ENCODE measurements at places on chromosomes 1 and 21. TPM values are rescaled to one million over a fixed set of nuclear protein-coding genes. Genes with fewer than 3 reads are reported as not detected.

- DNase-seq = no peak
Observed at GRCh38 chr1:228510101-228510802, 23.1 kb downstream of the RNF187 start.

DNA sequence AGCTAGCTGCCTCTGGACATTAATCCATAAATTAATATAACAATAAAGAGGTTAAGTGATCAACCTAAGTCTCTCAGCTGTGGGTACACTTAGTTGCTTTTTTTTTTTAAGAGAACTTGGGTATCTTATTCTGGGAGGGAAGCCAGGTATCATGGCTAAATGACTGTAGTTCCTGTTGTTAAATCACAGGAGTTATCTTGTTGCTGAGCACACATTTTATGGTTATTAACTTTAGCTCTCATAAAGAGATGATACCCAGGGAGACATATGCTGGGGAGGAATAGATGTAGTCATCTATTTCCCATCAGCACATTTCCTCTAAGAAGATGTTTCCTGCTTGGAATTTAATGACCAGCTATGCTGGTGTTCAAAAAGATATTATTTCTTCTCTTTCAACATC lies 227.8 kb downstream of the PTGER3 start:
- no peak for DNase-seq

DNA sequence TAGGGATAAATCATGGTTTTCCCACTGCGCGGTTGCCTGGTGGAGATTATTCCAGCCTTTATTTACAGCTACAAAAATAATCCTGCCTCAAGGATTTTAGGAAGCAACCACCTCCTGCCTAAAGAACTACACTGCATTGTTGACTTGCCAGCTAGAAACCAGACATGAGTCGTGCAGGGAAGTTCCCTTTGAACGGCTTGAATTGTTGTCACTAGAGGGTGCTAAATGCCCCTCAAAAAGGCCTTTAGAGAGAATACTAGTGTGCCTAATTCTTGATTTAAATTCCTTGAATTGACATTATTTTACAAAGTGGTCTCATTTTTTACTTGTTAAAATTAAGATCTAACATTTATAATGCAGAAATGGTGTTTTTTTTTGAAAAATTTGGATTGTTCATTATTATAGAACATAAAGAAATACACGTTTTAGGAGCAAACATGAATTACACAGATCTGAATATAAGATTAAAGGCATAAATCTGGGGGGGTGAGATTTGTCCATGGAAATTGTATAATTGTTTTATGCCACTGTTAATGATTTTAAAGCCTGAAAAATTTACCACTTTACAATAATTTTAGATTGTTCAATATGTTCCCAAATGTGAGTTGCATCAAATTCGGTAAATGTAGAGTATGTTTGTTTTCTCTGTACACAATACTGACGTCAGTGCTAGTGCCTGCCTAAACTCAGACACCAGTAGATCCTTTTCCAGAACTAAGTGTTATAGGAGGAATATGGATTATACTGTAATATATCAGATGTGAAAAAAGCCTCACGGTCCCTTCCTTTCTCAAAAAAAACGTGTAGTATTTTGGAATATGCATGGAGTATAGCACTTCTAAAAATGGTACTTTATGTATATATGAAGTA lies 7.6 kb upstream of the ERG start:
- DNase-seq = peak; percentile 33

GRCh38 chr1:204990059-204990664 lies 52.9 kb upstream of the CNTN2 start:
- DNase-seq = no peak

MYBPH gene
- not detected for total RNA-seq

FMO1 gene
- total RNA-seq = not detected

- DNase-seq = no peak
Observed at GRCh38 chr1:208339911-208340310, 95.7 kb upstream of the PLXNA2 start.

LHX4 gene
- total RNA-seq = 0.19 TPM

- no peak for DNase-seq
Observed at GRCh38 chr1:80776266-80776665, 1024.5 kb upstream of the ADGRL2 start.

GRIK1 gene
- total RNA-seq = not detected

GRCh38 chr1:117661027-117661426 lies 55.2 kb downstream of the TENT5C start:
- no peak for DNase-seq

DNA sequence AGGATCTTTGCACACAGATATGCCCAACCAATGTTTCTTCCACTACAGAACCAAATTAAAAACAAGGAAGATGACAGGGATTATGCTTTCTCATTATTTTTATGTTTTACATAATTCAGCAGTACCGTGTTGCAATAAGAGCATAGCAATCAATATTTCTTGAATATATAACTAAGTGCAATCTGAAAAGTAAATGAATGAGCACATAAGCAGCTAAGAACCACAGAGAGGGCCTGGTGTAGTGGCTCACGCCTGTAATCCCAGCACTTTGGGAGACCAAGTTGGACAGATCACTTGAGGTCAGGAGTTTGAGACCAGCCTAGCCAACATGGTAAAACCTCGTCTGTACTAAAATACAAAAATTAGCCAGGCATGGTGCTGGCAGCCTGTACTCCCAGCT lies 423.7 kb downstream of the MRPL39 start:
- DNase-seq = no peak

- no peak for DNase-seq
Observed at GRCh38 chr1:241762713-241763339, 85.2 kb upstream of the EXO1 start.

REN gene
- total RNA-seq = not detected

DNA sequence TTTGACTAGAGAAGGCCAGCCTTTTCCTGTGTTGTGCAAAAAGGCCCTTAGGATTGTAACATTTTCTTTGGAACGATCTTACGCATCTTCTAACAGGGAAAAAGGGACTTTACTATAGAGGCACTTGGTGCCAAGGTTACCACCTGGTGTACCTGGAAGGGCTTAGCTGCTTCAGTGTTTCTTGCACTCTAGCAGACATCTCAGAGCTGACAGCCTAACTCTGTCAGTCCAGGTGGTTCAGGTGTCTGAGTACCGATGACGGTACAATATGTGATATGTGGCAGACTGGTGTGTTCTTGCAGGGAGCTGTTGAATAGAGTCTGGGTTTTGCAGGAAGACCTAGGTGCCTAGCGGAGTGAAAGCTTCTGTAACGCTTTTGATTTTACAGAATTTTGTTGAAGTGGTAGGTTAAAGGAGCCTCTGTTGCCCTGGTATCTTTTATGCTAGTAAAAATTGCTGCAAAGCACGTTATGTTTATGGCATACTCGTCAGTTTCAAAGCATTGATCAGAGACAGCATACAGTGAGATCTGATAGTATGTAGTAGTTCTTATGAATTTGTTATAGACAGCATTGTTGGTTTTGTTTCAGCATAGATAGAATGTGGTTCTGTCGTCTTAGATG lies 1.4 kb downstream of the MAGI3 start:
- DNase-seq = peak; percentile 17

DNA sequence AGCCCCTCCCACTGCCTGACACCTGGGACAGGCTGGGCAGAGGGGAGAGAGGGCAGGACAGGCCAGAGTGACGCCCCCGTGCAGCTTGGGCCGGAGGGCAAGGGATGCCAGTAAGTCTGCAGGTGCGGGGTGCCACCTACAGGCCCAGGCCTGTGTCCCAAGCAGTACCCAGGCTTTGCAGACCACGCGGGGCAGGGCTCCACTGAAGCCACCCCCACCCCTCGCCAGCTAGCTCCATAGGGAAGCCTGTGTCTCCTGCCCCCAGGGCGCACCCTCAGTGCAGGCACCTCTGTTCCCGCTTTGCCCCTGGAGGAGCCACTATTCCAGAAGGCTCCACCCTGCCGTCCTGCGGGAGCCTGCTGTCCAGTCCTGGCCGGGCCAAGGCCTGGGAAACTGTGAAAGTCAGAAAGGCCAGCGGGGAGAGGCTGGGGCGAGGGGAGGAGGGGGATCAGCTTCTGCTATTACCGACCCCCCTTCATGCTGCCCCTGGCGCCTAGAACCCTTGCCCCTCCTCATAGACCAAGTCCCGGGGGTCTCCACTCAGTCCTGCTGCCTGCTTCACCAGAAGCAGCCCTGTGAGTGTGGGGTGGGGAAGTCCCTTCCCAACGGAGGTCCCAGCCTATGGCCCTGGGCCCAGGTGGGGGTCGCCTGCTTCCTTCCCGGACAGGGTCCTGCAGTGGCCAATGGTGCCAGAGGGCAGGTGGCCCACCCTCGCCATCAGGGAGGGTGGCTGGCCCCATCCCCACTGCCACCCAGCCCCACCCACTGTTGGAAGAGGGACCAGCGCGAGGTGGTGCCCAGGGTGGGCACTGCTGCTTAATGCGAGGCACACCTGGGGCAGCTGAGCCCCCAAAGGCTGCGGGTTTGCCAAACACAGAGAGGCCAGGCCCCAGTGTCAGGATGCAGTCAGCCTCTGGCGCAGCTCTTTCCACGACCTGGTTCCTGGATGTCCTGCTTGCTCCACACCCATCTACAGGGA lies 54.4 kb downstream of the KCNAB2 start:
- peak; percentile 33 for DNase-seq
